ENCODE measurements at places on chromosomes 12 and 14.

- no peak for DNase-seq
Measured at GRCh38 chr12:51549637-51550036, 41.4 kb upstream of the SCN8A start.

DNA sequence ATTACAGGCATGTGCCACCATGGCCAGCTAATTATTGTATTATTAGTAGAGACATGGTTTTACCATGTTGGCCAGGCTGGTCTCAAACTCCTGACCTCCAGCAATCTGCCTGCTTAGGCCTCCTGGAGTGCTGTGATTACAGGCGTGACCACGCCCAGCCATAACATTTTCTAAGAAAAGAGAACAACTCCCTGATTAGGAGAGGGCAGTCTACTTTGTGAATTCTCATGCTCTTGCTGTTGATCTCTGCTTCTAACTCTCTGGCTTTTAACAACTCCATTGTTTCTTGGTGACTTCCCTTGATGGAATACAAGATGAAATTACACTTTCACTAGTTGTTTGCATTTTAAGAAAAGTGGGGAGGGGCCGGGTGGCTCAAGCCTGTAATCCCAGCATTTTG is 33.6 kb downstream of the SSH1 start:
- DNase-seq: no peak

GRCh38 chr14:64536488-64537245 is 3.9 kb upstream of the HSPA2 start:
- DNase-seq: no peak

GRCh38 chr14:50560931-50561285 is 963 bp downstream of the ATL1 start:
- DNase-seq: peak; percentile 74

- DNase-seq: no peak
Measured at GRCh38 chr12:102808412-102808811, 108.6 kb downstream of the PAH start.

DNA sequence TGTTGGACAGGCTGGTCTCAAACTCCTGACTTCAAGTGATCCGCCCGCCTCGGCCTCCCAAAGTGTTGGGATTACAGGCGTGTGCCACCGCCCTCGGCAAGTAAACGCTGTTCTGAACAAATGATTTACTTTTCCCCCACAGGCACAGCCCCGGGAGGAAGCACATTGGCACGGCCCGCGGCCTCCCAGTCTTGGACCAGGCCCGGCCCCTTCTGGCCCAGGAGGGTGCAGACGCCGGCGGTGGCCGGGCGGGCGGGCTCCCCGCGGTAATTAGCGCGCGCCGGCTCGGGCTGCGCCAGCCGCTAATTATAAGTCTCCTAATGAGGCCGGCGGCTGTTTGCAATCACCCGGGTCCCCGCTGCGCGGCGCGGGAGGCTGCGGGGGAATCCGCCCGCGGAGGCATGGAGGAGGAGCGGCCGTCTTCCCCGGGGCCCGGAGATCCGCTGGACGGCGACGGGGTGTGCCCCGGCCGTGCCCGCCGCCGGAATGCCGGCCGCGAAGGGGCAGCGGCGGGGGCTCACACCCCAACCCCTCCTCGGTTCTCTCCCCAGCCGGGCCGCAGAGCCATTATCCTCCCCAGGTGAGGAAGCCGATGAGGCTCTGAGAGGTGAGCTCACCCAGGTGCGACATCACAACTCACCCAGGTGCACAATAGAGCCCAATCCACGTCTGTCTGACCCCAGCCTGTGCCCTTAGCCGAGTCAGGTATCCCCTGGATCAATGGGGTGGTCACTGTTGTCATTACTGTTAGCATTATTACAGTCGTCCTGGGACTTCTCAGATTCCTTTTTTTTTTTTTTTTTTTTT is 3.3 kb upstream of the POP5 start:
- peak; percentile 62 for DNase-seq

- peak; percentile 13 for DNase-seq
Measured at GRCh38 chr12:117671734-117672133, 297.1 kb downstream of the KSR2 start.

- no peak for DNase-seq
Measured at GRCh38 chr12:89544681-89545184, 18.9 kb upstream of the POC1B start.

- DNase-seq: peak; percentile 89
Measured at GRCh38 chr14:99320105-99320572, 48.1 kb upstream of the BCL11B start.

GRCh38 chr14:49962621-49963020 is 69.7 kb downstream of the ARF6 start:
- DNase-seq: peak; percentile 85

DNA sequence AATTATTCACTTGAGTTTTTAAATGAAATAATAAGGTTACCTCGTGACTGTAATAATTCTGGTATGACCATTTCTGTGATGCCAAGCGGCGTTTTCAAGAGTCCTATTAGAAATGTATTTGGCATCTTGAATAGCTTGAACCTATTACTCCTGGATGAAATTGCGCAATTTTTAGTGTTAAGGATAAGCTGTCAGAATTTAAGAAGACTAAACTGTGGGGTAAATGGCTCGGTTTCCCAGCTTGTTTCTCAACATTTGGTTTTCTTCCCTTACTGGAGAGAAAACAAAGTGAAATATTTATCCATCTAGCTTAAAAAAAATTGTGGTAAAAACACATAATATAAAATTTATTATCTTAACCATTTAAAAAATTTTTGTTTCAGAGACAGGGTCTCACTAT is 26.8 kb downstream of the PCNX1 start:
- DNase-seq: no peak

DNA sequence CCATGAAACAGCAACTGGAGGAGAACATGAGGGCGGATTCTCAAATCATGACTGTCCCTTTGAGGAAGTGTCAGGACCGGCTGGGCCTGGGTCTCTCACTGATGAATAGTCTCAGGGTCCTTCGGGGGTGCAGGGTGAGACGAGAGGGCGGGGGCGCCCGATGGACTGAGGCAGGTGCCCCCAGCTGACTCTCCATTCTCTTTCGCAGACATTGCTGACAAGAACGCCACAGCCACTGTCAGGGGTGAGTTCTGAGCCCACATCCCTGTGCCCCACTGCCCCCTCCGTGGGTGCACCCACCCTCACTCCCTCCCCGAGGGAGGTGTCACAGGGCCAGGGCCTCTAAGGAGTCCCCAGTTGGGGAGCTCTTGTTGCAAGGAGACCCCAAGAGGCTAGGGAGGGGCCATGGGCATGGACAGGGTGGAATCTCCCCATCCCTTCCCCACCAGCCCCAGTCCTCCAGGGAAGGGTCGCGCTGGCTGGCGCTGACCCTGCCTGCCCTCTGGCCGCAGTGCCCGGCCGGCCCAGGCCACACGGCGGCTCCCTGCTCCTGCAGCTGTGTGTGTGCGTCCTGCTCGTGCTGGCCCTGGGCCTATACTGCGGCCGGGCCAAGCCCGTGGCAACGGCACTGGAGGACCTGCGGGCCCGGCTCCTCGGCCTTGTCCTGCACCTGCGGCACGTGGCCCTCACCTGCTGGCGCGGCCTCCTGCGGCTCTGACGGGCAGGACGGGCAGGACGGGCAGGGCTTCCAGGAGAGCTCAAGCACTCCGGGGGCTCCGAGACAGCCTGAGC is 8.7 kb downstream of the C14orf180 start:
- no peak for DNase-seq

- DNase-seq: no peak
Measured at GRCh38 chr12:110134691-110135411, 10.7 kb downstream of the IFT81 start.

DNA sequence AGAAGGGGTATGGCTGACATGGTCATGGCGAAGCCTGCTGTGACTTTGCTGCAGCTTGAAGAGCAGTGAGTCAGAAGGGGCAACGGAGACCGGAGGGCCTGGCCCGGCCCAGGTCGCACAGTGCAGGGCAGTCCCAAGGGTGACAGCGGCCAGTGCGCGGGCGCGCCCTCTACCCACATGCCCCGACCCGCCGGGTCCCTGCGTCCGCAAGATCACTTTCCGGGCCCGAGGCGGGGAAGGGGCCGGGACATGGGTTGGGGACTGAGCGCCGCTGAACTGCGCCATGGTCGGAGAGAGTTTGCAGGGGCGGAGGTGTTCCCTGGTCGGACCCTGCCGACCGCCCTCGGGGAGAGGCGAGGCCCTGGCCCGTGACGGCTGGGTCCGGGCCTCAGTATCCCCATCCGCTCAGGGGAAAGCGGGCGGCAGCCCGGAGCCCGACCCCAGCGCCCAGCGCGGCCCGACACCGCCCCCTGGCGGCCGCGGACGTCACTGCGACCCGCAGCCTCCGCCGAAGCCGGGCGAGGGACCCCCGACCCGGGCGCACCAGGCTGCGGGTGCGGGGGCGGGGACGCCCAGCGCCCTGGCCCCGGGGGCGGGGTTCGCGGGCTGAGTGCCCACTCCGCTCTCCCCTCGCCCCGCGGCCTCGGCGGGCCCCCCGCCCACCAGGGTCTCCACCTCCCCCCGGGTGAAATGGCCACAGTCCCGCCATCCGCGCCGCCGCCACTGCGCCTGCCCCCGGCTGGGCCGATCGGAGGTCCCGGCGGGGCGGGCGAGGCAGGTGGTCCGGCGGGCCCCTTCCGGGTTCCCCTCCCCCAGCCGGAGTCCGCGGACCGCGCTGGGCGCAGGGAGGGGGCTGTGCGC is 7.2 kb upstream of the ANKRD9 start:
- DNase-seq: peak; percentile 56

DNA sequence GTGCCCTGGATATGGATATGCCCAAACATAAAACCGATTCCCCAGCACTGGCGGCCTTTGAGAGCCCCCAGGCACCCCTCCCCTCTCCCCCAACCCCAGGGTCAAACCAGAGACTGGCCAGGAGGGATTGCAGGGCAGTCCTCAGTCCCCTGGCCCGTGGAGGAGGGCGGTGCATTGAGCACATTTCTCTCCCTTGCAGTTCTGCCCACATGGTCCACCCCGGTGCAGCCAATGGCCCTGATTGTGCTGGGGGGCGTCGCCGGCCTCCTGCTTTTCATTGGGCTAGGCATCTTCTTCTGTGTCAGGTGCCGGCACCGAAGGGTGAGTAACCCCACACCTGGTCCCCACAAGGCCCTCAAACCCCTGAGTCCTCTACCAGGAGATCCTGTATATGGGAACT is 3.4 kb upstream of the GPR162 start:
- no peak for DNase-seq

DNA sequence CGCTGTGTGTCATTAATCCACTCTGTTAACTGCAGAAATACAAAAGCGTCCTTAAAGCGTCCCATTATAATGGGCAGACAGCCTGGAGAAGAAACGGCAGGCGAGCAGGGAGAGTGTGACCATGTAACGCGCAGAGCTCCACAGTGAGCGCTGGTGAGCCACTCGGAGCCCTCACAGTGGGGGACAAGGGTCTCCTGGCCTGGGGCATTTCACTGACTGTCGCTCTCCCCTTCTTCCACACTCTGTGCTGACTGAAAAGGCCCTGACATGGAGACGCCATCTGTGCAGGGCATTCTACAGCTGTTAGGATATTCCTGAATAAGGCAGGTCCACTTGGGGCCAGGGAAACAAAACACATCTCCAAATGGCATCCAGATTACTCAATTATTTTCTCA is 24.2 kb downstream of the CCDC92 start:
- no peak for DNase-seq

DNA sequence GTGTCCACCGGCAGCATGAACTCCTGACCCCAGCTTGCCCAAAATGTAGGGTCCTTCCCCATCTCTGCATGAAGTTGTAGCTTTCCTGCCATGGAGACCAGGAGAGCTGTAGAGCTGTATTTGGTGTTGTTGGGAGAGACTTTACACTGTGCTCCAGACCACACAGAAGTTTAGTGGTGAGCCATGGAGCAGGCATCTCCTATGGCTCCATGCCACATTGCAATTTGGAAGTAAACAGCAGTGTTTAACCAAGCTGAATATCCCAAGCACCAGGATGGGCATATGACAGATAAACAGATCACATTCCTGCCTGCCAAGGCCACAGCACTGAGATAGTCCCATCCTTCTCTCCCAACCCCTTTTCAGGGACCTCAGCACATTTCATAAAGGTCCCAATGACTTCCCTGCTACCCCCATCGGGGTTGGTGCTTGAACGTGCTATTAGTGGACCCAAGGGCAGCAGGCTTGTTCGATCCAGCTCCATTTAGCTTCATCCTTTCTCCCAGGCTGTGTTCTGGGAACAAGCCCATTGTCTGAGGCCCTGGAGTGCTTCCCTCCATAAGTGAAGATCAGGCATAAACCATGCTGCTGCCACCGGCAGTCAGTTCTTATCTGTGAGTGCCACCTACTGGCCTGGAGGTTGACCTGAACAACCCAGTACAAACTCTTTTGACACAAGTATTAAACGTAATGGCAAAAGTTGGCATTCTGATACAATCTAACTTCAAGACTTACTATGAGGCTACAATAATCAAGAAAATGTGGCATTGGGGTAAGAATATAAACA is 172.3 kb upstream of the ATXN7L3B start:
- DNase-seq: peak; percentile 38

DNA sequence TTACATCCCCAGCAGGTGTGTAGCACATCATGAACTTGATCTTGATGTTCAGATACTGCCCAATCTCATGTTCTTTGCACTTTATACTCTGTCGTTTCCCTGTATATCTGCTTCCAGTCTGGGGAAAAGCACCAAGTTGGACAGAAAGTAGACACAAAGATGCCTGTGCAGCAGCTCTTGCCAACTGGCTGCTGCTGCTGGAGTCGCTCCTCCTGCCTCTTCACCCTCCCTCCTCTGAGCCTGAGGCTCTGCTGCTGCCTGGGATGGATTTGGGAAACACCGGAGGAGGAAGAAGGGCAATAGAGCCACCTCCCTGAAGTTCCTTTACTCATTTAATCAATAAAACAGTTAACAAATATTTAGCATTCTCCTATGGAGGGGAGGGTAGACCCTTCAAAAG is 32.4 kb downstream of the ADCK1 start:
- DNase-seq: no peak

DNA sequence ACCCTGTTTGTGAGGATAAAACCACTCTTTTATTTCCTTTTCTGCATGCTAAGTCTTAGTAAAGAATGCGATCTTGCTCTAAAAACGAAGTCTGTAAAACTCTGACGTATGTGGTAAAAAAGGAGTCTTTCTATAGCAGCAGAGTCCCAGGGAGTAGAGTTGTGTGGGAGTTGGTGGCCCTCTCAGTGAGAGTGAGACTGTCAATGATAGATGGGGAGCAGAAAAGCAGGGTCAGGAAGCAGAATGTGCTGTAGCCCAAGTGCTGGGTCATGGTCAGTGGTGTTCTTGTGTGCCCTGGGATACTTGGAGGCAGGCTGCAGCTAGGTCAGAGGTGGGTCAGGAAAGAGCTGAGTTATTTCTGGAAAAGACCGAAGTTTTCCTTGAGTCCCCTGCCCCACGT is 20.3 kb upstream of the GPR33 start:
- DNase-seq: no peak

- no peak for DNase-seq
Measured at GRCh38 chr14:74910556-74910955, 12.5 kb downstream of the RPS6KL1 start.

DNA sequence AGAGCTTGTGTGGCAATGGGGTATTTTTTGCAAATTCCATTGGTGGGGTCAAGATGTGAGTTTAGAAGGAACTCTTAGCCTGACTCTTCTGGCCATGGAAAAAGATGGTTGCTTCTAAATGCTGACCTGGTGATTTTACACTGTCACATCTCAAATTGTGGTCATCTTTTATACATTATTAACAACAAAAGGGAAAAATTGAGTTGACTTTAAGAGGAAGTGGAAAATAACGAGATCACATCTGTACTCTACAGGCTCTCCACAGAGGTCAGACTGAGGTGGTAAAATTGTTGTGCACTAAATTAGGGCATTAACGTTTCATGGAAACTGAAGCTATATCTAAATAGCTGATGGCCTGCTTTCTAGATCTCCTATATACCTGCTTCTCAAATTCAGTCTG is 44.7 kb downstream of the PTPN11 start:
- no peak for DNase-seq
